ENCODE measurements at places on chromosomes 3 and 15. TPM values are rescaled to one million over a fixed set of nuclear protein-coding genes. Genes with fewer than 3 reads are reported as not detected.

The BOC gene
- total RNA-seq, result 3.3 TPM

The TMEM40 gene
- total RNA-seq, result 12.3 TPM

The UTS2B gene
- total RNA-seq, result 0.59 TPM

DNA sequence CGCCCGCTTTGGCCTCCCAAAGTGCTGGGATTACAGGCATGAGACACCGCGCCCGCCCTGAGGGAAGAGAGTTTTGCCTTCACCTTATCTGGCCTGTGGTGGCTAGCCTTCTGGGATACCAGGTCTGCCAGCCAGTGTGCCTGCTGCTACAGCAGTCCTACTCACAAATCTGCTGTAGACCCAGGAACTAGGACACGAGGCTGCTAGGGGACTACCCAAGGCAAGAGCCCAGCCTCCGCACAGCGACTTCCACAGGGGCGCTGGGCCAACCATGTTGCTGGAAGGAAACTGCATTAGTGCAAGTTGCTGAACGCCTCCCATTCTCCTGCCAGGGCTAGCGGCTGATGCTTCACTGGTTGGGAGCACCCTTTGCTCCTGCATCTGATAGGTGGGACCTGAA lies 53.7 kb downstream of the DHX30 start:
- DNase-seq, result no peak
